ENCODE measurements at places on chromosomes 2 and 18.

DNA sequence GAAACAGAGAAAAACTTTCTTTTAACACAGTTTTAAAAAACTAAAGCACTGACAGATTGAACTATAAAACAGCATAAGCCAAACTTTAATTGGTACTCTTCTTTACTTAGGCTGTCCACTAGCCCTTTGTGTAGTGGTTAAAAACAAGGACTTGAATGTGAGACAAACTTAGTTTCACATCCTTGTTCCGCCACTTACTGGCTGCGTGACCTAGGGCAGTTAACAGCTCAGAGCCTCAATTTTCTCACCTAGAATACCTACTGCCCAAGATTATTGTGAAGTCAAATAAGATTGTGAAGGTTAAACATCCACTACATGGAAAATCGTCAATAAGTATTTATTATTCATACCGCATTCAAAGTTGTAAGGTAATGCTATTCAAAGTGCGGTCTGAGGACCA, 2.0 kb downstream of the WDR35 start:
- no peak for DNase-seq

DNA sequence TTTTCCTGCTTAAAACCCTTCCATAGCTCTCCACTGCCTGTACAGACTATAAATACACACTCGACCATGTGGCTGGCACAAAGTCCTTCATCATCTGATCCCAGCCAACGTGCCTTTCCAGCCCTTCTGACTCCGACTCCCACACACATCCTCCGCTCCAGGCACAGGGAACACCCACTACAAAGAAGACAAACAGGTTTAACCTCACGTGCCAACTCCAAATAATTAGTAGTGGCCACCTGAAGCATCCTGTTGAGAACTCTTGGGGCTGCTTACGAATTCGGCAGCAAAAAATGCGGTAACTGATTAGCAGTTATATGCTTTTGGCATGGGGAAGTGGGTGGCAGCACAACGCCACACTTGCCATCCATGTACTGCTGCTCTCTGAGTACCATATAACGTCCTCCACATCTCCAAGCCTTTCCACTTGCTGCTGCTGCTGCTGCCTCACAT, 12.1 kb downstream of the SPIRE1 start:
- DNase-seq: no peak

- no peak for DNase-seq
Measured at GRCh38 chr18:36323421-36323820, 25.9 kb downstream of the FHOD3 start.

- DNase-seq: peak; percentile 52
Measured at GRCh38 chr2:127149384-127149783, 42.4 kb upstream of the BIN1 start.

DNA sequence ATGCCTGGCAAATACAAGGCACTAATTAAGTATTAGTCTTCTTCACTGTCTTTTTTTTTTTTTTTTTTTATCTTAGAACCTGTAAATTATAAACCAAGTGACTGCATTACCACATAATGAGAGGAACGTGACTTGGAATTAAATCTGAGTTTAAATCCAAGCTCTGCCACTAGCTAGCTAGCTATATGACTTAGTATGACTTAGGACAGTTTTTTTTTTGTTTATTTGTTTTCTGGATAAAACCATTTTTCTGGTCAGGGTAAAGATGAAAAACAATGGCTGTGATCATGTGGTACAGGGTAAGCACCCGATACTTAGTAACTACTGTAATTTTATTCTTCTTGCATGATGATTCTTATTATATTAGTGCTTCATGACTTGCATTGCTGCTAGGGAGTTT, 191.8 kb upstream of the LRRTM1 start:
- DNase-seq: no peak

DNA sequence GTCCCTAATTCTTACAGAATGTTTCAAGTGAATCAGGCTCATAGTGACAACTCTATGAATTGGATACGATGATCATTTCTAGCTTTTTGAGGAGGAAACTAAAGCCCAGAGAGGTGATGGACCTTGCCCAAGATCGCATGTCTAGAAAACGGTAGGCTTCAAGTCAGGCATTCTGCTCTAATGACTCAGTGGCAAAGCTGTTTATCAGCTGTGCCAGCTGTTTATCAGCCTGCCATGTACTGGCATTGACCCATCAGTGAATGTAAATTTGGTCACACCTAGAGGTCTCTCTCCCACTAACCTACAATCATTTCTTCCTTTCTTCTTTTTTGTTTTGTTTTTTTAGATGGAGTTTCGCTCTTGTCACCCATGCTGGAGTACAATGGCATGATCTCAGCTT, 6.1 kb upstream of the DAW1 start:
- no peak for DNase-seq

GRCh38 chr2:129906861-129907235, 72.6 kb upstream of the RAB6C start:
- DNase-seq: no peak

DNA sequence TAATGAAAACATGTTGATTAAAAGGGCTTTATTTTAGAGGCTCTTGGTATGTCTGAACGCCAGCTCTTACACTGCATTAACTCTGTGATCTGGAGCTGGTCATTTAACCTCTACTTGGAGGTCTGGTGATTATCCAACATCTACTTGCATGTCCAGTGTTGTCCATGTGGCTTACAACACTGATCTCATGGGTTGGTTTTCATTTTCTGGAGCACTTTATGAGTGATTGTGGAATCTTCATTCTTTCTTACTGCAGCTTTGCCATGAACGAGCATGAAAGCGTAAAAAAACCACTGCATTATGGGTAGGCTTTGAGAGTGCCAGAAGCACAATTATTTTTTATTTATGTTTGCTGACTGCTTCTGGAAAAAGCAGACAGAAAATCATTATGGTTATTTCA, 4.8 kb downstream of the CCDC195 start:
- no peak for DNase-seq

GRCh38 chr2:119225105-119225865, 1.7 kb downstream of the STEAP3 start:
- no peak for DNase-seq

- no peak for DNase-seq
Measured at GRCh38 chr2:213043566-213043965, 107.8 kb downstream of the IKZF2 start.

DNA sequence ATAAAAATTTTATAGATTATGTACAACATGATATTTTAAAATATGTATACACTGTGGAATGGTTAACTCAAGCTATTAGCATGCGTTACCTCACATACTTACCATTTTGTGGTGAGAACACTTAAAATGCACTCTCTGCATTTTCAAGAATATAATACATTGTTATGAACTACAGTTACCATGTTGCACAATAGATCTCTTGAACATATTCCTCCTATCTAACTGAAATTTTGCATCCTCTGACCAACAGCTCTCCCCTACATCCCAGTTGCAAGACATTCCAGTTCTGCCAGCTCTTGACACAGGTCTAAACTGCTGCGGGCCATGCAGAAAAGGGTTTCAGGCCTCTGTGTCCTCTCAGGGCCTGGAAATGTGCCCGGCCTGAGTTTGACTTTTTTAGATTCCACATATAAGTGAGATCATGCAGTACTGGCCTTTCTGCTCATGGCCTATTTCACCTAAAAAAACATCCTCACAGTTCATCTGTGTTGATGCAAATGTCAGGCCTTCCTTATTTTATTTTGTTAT, 113.7 kb downstream of the CDCA7 start:
- DNase-seq: no peak

Data from urothelium cell line (cell line).